ENCODE measurements at places on chromosomes 5 and 9.

GRCh38 chr9:121528642-121529041, 29.0 kb upstream of the GGTA1 start:
- DNase-seq: no peak

GRCh38 chr9:35736201-35736633, 3.8 kb downstream of the CREB3 start:
- no peak for DNase-seq

DNA sequence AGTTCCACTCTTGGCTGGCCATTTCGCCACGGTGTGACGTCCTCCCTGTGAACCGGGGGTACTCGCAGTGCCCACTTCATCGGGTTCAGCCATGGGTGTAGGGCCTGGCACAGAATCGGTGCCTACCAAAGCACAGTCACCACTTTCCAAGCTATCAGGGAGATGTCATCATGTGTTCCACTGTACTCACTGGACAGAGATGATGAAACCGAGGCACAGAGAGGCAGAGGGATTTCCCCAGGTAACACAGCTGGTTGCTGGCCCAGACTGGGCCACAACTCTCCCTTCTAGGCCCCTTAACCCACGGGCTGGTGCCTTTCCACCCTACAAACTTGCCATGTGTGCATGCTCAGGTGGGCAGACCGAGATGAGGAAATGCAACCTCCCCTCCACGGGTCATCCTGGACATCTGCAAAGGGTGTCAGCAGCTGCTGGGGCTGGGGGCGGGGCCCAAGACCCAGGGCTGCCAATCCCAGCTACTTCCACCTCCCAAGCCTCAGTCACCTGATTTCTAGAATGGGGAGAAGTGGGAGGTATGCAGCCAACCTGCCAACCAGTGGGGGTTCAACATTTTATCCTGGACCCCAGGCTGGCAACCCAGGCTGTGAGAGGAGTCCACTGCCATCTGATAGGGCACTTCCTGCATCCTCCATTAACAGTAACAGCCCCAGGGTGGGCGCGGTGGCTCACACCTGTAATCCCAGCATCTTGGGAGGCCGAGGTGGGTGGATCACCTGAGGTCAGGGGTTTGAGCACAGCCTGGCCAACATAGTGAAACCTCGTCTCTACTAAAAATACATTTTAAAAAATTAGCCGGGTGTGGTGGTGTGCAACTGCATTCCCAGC, 893 bp upstream of the SH2D3C start:
- DNase-seq: peak; percentile 54

GRCh38 chr5:19565466-19565865, 422.5 kb downstream of the CDH18 start:
- no peak for DNase-seq

DNA sequence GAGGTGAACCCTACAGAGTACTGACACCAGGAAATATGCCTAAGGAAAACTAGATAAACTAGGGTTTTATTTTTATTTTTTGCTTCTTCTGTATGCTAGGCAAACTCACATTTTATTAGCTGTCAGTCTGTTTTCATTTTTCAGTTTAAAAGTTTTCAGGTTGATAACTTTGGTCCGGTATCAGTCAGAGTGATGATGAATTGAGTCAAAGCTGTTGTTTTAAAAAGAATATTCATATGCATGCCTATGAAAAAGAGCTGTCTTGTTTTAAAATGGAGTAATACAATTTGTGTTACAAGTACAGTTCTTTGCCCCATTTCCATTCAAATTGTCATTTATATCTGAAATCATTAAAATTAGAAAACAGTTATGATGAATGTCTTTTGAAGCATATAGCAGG, 22.6 kb downstream of the MAP3K1 start:
- no peak for DNase-seq

- no peak for DNase-seq
These were observed 4.5 kb downstream of the GPSM1 start for GRCh38 chr9:136331556-136332481.

DNA sequence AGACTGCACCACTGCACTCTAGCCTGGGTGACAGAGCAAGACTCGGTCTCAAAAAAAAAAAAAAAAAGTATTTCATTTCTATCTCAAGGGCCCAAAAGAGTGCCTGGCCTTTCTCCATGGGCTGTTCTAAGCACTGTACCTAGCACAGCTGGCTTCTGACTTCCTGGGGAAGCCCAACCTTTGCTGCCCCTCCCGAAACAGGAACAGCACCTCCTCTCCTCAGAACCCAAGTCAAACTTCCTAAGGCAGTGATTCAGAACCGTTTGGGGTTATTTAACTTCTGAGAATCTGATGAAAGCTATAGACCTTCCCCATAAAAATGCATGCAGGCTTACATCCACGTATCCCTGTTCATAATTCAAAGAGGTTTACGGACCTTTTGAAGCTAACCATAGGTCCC, 57.8 kb downstream of the NRG2 start:
- DNase-seq: no peak

DNA sequence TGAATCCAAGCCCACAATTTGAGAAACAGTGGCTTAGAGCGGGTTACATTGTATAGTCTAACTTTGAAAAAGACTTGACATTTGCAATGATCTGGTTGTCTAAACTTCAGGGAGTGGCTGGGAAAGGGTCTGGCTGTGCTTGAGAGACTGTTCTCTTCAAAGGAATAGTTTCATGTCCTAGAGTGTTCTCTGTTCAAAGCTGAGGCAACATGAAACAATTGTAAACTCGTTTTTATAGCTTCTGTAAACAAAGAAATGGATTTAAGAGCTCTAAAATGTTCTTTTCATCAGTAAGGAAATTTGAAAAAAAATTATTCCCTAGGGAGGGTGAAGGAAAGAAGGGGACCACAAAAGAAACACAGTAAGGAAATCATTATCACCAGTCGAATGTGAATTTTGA, 41.6 kb downstream of the FOCAD start:
- no peak for DNase-seq

GRCh38 chr5:170817195-170817594, 33.7 kb downstream of the GABRP start:
- DNase-seq: no peak

DNA sequence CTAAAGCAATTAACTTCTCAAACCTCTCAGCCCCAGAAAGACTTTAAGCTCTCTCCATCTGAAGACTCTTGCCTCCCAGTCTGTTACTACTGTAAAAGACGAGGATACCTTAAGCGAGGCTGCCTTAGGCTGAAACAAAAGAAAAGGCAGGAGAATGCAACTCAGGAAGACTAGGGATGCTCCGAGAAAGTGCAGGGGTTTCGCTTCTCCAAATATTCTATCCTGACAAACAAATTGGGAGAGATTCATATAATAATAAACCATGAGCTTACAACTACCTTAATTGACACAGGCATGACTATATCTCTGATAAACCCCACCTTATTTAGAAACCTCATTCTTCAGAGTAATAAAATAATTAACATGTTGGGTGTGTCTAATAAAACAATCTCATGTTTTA, 4.9 kb upstream of the UGT3A1 start:
- DNase-seq: no peak

- no peak for DNase-seq
These were observed 13.7 kb downstream of the BRD3 start for GRCh38 chr9:134053941-134054761.

DNA sequence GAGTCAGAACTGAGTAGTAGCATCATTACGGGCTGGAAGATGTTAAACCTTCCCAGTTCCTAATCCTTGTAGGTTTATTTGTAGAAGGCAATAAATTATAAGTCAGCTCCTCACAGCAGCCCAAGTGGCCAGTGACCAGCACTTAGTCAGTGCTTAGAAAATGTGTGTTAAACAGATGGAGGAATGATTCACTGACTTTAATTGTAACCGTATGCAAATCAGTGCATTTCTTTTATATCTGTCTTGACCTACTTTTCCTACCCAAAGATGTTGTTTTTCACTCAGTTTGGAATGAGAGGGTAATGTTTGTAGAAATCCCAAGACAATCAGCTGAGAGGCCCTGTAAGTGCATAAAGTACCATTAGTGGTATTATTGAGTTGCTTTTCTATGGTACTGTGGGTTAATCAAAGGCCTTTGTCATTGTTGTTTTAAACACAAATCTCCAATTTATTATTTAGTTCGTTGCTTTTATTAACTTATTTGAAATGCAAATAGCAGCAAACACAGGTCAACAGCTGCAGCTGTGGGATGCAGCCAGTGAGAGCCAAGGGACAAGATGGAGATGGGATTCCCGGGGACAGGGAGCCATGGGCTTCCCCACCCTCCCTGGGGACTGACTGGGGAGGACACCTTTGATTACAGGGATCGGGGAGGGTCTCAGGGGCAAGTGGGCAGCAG, 49.8 kb downstream of the MAP1B start:
- no peak for DNase-seq

- DNase-seq: no peak
These were observed 76.4 kb upstream of the SLC1A1 start for GRCh38 chr9:4413856-4414255.

- no peak for DNase-seq
These were observed 8.5 kb upstream of the FEM1C start for GRCh38 chr5:115553082-115553481.

GRCh38 chr5:16995372-16995771, 59.3 kb upstream of the MYO10 start:
- DNase-seq: no peak

GRCh38 chr5:3601061-3601710, 5.6 kb downstream of the IRX1 start:
- DNase-seq: no peak

GRCh38 chr9:17476401-17476800, 102.5 kb upstream of the SH3GL2 start:
- no peak for DNase-seq

DNA sequence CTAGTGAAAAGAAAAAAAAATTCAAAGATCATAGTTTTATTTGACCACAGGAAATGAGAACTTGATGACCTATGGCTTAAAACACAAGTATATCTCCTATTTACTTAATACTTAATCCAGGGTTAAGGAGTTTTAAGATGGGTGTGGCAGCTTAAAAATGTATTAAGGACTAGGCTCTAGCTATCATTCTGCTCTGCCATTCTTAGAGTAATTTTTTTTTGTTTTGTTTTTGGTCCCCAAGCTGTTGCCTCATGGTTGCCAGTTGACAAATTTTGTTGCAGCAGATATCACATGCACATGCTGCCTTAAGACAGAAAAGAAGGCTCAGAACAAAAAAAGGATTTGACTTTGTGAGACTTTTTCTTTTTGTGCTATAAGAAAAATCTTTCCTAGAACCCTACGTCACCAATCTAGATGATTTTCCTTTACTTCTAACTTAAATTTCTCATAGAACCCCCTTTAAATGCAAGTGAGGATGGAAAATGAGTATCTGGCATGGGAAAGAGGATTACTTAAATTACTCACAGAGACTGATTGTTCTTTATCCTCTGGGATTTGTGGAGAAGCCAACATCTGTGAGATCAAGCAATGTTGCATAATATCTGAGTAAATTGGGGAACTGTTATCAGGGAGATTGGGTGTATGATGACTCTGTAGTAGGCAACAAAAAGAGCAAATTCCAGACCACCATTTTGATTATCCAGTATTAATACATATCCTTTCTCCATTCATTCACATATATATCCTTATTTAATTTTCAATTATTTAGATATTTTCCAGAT, 364.7 kb upstream of the CD180 start:
- DNase-seq: no peak

DNA sequence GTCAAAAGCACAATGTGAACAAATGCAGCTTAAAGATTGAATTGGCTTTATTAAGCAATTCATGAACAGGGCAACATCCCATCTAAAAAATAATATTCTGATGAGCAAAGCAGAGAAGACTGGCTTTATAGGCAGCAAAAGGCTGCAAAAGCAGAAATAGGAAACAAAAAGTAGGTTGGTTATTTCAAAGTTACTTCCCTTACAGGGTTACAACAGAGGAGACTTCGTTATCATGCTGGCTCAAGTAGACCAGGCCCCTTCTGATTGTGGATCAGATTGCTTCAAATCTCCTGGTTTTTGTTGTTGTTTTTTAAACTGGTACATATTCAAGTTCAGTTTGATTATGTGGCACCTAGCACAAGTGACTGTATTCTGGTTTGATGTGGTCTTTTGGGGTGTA, 73.1 kb downstream of the MAN2A1 start:
- DNase-seq: no peak

GRCh38 chr9:136763649-136764035, 676 bp downstream of the LCN15 start:
- no peak for DNase-seq

- DNase-seq: no peak
These were observed 5.8 kb downstream of the UNC5A start for GRCh38 chr5:176816043-176816745.

- no peak for DNase-seq
These were observed 54.9 kb downstream of the NDST1 start for GRCh38 chr5:150562832-150563231.

DNA sequence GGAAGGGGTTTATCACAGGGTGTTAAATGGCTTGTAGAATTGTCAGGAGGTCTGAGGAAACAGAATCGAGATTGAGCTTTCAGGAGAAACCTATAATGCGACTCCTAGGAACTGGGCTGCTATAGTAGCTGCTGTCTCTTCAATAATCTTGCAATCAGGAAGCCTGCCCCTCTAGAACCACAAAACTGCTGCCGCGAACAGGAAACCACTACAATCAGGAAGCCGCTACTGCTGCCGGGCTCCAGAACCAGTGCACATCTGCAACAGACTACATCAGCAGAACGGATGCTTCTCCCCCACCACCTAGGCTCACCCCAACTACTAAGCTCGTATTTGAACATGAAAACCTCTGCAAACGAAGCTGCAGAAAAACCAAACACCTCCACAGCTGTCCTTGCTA, 31.6 kb downstream of the TNFSF8 start:
- peak; percentile 64 for DNase-seq

DNA sequence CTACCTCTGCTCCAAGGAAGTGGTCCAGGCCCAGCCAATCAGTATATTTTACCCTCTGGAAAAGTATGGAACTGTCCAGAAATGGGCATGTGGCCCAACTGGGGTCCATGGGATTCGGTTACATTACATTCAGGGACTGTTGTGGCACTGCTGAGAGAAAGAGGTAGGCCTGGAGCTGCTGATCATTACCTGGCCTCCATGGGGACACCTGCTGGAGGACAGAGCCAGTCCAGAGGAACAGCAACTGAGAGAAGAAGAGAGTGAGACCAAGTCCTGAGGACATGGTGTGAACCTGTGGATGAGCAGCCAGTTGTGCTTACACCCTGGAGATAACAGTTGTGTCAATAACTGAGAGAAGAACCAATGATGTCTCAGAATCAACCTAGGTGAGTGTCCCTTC, 48.2 kb downstream of the HMHB1 start:
- DNase-seq: no peak

GRCh38 chr5:1052641-1053390, 44.2 kb downstream of the NKD2 start:
- no peak for DNase-seq

GRCh38 chr9:136587145-136587943, 41.5 kb upstream of the NOTCH1 start:
- no peak for DNase-seq

DNA sequence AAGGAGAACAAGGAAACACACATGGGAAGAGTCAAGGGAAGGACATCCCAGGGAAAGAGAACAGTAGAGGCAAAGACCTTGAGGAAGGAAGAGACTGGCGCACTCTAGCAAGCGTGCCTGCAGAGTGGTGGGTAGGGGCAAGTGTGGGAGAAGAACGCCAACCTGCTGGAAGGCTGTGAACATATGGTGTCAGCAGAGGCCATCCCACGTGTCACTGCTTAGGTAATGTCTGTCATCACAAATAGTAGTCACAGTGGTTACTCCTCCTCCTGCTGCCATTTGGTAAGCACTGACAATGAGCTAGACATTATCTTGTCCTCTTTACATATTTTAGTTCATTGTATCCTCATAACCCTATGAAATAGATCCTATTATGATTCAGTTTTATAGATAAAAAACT, 206.4 kb upstream of the TRIM32 start:
- no peak for DNase-seq

Measured in stimulated activated CD4-positive, alpha-beta T cell treated with anti-CD3 and anti-CD28 coated beads, TNF-alpha, amount 100 ng/mL, for 24 hours (primary cell).